H7 (cell line): ENCODE measurements at places on chromosomes 6 and 20.

DNA sequence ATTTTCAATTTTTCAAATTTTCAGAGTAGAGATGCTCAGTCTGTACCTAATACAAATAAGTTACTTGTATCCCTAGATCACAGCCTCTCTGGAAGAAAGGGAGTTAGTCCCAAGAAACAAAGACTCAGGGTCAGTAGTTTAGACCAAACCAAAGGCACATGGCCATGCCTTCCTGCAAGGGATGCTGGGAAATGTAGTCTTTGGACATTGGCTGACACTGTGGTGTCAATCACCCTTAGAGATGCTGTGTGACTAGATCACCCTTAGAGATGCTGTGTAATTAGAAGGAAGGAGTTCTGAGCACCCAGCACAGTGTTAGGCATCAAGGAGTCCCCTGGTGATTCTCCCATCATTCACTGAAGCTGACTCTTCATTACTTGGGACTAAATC is 202.1 kb downstream of the NFATC2 start:
- DNase-seq: peak; percentile 45

GRCh38 chr6:37142050-37142614 is 27.8 kb upstream of the PIM1 start:
- DNase-seq: no peak

GRCh38 chr6:158708239-158708638 is 58.4 kb downstream of the SYTL3 start:
- peak; percentile 59 for DNase-seq

DNA sequence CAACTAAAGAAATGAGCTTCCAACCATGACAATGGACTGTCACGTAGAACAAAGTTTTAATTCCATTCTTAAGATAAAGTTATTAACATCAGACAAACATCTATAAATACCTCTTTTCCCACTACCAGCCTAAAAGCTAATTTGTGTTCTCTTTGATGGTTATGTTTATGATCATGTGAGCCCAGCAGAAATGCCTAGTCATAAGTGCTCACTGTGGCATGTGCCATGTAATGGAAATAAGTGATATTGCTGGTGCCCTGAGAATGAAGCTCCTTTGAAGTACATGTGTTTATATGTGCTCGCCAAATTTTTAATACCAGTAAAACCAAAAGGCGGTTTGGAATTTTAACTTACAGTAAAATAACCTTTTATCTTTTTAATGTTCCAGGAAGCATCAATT is 205.8 kb downstream of the ISM1 start:
- DNase-seq: no peak

- DNase-seq: no peak
These were observed 683.7 kb upstream of the ID4 start for GRCh38 chr6:19153270-19153980.
